Stimulated activated CD4-positive, alpha-beta T cell treated with anti-CD3 and anti-CD28 coated beads, Interleukin-1b, Interleukin-23, amount 100 ng/mL, for 1 hour (primary cell): ENCODE measurements at places on chromosomes 12 and 14.

DNA sequence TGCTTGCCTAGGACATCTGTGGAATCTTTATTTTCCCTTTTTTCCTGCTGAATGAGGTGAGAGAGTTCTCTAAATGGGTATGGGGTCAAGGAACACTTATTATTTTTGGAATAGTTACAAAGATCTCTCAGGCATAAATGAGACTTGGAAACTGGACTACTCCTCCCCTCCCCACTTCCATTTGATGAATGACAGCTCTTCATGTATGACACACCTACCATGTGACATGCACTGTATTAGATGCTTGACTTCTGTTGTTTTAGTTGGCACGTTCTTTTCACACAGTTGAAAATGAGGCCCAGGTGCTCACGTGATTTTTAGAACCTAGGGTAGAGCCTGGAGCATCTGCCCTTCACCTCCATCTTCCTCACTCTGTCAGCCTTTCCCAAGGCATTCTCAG is 62.4 kb downstream of the VCPKMT start:
- no peak for DNase-seq

- no peak for DNase-seq
These were observed 101.0 kb upstream of the PRMT8 start for GRCh38 chr12:3389986-3390385.

- DNase-seq: peak; percentile 54
These were observed 226.1 kb downstream of the CHST11 start for GRCh38 chr12:104682790-104683279.

- DNase-seq: no peak
These were observed 15.5 kb upstream of the MEG3 start for GRCh38 chr14:100810435-100810834.

DNA sequence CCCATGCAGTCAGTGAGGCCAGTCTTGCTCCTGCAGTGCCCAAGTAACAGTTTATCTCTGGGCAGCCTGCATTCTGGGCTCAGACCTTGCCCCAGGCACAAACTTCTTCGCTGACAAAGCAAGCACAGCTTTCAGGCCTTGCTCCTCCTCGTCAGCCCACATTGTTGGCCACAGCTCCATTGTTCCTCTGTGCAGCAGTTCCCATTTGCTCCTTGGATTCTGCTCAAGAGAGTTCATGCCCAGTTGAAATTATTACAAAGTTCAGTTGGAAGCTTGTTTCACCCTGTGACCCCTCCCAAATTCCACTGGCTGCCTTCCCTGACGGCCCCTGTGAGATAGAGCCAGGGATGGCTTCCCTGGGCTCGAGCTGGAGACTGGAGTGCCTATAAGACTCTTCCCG is 163.4 kb upstream of the DDHD1 start:
- no peak for DNase-seq

DNA sequence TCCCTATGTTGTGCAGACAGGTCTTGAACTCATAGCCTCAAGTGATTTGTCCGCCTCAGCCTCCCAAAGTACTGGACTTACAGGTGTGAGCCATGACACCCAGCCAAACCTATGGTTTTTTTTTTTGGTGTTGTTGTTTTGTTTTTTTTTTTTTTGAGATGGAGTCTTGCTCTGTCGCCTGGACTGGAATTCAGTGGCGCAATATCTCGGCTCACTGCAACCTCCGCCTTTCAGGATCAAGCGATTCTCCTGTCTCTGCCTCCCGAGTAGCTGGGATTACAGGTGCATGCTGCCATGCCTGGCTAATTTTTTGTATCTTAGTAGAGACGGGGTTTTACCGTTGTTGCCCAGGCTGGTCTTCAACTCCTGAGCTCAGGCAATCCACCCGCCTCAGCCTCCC is 11.3 kb upstream of the RCOR1 start:
- no peak for DNase-seq

- DNase-seq: no peak
These were observed 202.8 kb downstream of the TTC7B start for GRCh38 chr14:90613453-90613852.

DNA sequence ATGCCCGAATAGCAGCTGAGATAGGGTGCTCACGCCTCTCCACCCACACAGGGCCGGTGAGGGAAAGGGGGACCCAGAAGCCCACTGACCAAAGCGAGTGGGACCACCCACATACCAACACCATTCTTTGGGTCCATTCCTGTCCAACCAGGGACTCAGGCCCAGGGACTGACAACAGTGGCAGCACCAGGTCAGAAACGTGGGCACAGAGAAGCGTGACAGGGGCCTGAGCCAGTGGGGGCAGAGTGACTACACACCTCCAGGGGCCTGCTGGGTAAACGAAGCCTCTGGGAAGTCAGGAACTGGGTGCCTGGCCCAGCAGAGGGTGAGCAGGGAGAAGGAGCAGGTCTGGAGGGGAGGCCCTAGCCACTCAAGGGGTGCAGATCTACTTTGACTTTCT is 13.7 kb downstream of the SPRYD3 start:
- DNase-seq: no peak

- DNase-seq: no peak
These were observed 36.8 kb upstream of the PIWIL1 start for GRCh38 chr12:130300737-130301535.

GRCh38 chr12:99906786-99907579 is 77.8 kb downstream of the ANKS1B start:
- no peak for DNase-seq

DNA sequence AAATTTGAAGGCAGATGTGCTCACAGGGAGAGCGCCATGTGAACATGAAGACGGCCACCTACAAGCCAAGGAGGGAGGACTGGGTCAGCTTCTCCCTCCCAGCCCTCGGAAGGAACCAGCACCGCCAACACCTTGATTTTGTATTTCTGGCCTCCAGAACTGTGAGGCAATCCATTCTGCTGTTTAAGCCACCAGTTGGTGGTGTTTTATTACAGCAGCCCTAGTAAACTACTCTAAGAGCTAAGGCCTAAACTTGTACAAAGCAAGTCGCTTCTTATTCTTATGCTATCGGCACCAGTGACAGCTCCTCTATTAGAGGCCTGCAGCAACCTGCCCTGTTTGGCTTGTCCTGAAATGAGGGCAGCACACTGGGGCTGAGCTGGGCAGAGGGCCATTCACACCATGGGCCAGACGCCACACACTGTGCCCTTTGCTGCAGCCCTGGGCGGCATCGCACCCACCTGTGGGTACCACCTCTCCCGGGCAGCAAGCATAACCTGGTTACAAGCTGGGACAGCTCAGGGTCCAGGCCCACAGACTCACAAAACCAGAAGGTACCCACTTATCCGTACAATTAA is 62.7 kb downstream of the NOS1 start:
- DNase-seq: no peak

DNA sequence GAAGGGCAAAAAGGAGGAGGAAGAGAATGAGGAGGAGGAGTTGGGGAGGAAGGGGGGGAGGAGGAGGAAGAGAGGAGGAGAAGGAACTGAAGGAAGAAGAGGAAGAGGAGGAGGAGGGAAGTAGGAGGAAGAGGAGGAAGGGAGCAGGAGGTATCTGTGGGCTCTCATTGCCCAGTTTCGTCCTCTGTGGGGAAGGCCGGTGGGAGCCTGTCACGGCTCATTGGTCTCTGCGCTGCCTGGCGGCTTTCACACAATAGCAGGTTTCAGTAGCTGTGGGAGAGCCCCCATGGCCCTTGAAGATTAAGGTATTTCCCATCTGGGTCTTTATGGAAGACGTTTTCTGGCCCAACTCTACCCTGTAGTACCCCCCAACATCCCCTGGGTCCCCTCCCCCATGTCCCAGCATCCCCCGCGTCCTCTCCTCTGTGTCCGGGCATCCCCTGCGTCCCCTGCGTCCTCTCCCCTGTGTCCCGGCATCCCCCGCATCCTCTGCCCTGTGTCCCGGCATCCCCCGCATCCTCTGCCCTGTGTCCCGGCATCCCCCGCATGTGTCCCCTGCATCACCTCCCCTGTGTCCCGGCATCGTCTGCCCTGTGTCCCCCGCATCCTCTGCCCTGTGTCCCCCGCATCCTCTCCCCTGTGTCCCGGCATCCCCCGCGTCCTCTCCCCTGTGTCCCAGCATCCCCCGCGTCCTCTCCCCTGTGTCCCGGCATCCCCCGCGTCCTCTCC is 278.2 kb upstream of the SFSWAP start:
- no peak for DNase-seq

DNA sequence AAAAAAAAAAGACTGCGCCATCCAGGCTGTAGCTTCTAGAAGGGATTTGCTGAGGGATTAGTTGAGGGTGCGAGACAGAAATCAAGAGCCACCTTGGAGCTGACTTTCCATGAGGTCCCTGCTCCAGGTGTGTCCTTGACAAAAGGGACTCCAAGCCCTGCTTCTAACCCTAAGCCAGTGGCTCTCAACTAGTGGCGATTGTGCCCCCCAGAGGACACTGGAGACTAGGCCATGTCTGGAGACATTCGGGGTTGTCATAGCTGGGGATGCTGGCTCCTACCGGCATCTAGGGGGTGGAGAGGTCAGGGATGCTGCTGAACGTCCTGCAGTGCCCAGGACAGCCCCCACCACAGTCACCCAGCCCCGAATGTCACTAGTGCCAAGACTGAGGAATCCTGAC is 40.6 kb downstream of the SPRING1 start:
- DNase-seq: no peak

- DNase-seq: no peak
These were observed 59.2 kb downstream of the SPPL3 start for GRCh38 chr12:120844768-120845449.

DNA sequence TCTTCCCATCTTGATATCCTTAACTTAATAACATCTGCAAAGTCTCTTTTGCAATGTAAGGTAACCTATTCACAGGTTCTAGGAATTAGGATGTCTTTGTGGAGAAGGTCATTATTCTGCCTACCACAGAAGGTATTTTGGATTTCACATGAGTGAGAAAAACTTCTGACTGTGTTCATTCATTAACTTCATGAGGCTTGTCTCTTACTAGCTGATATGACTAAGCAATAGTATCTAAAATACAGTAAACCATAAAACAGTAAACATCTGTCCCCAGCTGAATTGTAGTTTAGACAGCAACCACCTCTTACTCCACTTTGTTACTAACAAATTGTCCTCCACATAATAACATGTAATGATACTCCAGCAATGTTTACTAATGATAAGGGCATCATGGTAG is 198.1 kb downstream of the SEC23A start:
- DNase-seq: no peak

GRCh38 chr12:122094735-122095631 is 16.4 kb downstream of the MLXIP start:
- DNase-seq: no peak

GRCh38 chr12:121285856-121286255 is 10.7 kb downstream of the CAMKK2 start:
- DNase-seq: no peak

- peak; percentile 5 for DNase-seq
These were observed 1482.5 kb upstream of the TMEM132C start for GRCh38 chr12:126784328-126784921.

GRCh38 chr14:76990084-76990483 is 38.4 kb downstream of the IRF2BPL start:
- DNase-seq: no peak

GRCh38 chr14:92513204-92513965 is at the start of gene RIN3:
TSS of gene RIN3 (plus strand) at chr14:92513781. CDS start at chr14:92513933, 152 bp downstream.
- DNase-seq: no peak

GRCh38 chr12:5453466-5453865 is 21.6 kb downstream of the NTF3 start:
- no peak for DNase-seq

- DNase-seq: no peak
These were observed 55.1 kb downstream of the FOXN4 start for GRCh38 chr12:109253913-109254544.

GRCh38 chr12:9721394-9722092 is 11.4 kb downstream of the CLECL1 start:
- DNase-seq: no peak

DNA sequence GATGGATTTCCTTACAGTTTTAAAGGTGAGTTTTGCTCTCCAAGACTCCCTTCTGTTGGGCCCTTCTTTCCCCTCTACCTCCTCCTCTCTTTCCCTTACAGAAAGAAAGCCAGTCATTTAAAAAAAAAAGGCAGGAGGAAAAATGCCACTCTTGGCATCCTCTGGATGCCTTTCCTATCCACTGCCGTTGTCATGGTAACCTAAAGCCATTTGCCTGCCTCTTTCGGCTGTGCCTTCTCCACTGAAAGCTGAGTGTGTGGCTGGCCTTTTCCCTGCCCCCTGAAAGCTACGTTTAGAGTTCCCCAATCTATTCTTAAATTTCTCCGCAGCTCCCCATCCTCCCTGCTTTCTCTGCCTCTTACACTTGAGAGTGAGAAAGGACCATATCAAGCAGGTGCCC is 67.1 kb downstream of the TUNAR start:
- no peak for DNase-seq

GRCh38 chr14:89165189-89166181 is 251.5 kb downstream of the FOXN3 start:
- DNase-seq: no peak

GRCh38 chr14:94952097-94952496 is 182.2 kb upstream of the GSC start:
- DNase-seq: no peak

- DNase-seq: no peak
These were observed 600 bp downstream of the PNN start for GRCh38 chr14:39175445-39176262.

DNA sequence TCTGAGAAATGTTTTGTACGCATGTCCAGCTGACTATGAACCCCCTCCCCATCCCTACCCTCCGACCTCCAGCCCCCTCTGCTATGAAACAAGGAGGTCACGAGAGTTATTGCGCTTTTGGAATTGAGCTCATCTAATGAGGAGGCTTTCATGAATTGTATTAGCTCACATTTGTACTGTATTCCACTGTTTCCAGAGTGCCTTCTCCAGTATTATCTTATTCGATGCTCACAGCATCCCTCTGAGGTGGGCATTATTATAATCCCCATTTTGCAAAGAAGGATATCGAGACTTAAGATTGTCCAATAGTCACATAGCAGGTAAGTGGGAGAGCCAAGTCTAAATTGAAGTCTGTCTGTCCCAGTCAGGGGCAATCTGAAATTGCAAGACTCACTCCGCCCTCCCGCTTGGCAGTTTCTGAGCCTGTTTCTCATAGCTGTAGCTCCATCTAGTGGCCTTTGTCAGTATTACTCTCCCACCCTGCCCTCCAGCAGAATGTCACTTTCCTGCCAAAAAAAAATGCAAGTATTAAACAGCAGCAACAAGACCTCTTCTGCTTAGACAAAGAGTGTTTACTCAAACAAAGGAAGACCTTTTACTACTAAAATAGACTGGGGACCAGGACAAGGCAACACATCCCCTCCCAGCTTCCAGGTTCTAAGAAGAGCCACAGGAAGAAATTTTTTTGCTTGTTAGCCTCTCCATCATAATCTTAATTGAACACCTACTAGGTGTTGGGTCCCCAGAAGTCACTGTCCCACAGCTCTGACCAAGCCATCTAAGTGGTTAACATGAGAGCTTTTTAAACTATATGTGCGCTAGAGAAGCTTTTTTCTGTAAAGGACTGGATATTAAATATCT is 48.6 kb upstream of the TMEM233 start:
- DNase-seq: peak; percentile 18

- DNase-seq: no peak
These were observed 40.4 kb downstream of the KICS2 start for GRCh38 chr12:64181430-64182291.

GRCh38 chr14:87998482-87998881 is 5.5 kb upstream of the GALC start:
- no peak for DNase-seq

DNA sequence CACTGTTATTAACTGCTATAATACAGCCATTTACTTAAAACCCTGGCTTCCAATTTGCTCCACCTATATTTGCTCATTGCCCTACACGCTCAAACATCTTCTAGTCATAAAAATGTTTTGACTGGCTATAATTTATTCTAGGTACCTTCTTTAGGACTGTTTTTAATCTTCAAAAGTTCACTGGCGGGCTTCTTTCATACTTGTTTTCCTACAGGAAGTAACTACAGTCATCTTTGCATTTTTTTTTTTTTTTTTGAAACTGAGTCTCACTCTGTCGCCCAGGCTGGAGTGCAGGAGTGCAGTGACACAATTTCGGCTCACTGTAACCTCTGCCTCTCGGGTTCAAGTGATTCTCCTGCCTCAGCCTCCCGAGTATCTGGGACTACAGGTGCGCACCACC is 32.5 kb downstream of the MPHOSPH9 start:
- no peak for DNase-seq
